T-helper 2 cell (primary cell): ENCODE measurements at places on chromosomes 4 and X.

GRCh38 chr4:8227201-8227770, 28.2 kb downstream of the SH3TC1 start:
- no peak for DNase-seq

GRCh38 chr4:2570551-2571222, 34.2 kb downstream of the FAM193A start:
- no peak for DNase-seq

DNA sequence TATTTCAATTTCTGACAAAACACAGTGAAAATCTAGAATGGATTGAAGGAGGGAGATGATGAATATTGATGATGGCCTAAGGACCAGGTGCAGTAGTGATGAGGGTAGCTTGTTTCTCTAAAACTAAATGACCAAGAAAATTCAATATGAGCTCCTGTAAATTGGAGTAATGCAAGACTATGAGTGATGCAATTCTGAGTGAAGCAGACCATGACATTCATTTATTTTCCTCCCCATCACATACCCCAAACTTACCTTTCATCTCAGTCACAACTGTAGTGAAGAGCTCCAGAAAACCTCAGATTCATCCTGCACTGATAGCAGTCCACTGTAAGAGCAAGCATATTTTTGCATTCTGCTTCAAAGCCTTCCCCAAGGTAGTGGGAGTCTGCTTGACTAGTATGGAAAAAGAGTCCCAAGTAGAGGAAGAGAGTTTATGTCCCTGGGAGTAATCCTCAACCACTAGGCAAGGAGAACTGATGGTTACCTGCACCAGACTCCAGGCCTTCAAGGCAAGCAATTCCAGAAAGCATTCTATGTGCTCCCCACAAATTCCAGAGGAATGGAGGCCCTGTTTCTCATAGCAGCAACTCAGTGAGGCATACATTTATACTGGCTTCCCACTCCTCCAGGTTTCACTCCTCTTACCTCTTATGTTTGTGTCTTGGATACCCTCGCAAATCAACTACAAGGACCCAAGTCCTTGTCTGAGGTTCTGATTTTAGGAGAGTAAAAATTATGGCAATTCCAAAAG, 47.2 kb downstream of the CXCL1 start:
- DNase-seq: no peak

DNA sequence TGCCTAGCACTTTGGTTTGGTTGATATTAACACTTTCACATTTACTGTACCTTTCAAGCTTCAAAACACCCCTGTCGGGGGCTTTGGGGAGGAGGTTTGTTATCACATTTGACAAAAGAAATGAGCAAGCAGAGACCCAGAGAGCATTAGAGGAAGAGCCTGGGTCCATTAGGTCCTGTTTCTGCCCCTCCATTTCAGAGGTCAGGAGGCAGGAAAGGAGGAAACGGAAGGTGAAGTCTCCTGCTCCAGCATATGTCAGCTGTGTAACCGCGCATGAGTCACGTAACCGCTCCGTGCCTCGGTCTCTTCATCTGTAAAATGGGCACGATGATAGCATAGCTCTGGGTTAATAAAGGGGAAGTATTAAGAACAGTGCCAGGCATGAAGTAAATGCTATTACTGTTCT, 201.9 kb upstream of the BCOR start:
- DNase-seq: no peak

DNA sequence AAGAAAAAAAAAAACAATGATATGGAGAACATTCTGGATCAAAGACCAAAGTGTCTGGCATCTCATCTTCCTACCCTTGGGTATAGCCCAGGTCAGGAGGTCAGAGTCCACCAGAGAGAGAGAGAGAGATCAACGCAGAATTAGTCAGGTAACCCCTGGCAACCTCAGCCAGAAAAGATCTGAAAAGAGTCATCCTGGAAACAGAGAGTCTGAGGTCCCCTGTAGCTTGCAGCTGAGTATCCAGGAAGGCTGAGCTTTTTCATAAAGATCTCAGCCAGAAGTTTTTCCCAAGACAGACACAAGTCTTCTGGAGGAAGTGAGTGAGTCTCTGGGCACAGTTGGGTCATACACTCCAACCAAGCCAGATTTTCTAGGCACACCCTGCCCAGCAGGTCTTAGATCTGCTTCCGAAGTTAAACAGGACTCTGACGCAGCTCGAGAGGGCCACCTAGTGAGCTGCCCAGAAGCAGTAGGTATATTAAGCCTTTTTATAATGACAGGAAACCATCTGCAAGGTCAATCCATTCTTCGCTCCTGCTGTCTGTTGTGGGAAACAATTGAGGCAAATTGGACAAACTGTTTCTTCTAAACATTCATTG, 35.7 kb downstream of the ACE2 start:
- DNase-seq: no peak

DNA sequence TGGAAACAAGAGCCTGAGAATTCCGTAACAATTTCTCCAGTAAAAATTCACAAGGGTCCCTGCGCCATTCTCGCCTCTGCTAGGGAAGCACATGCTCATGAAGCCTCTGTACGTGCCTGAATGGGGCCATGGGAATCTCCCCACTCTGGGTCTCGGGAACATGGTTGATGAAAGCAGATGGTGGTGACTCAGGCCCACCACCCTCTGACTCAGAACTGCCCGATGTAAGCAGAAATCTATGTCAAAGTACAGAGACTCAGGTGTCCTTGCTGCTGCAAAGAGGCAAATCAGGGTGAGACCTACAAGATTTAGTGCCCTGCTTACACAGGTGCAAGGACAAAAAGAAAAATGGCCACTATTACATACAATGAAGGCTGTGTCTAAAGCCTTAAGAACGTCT, 65.0 kb downstream of the SCD5 start:
- DNase-seq: no peak

DNA sequence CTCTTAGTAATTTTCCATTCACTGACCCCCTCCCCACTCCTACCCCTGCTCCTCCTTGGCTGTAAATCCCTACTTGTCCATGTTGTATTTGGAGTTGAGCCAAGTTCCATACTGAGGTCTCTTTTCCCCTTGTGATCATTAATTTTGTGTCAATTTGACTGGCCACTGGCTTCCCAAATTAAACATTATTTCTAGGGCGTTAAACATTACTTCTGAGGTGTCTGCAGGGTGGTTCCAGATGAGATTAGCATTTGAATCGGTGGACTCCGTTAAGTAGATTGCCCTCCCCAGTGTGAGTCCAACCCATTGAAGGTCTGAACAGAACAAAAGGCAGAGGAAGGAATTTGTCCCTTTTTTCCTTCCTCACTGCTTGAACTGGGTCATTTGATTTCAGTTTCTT, 25.7 kb downstream of the SLC39A8 start:
- DNase-seq: no peak

DNA sequence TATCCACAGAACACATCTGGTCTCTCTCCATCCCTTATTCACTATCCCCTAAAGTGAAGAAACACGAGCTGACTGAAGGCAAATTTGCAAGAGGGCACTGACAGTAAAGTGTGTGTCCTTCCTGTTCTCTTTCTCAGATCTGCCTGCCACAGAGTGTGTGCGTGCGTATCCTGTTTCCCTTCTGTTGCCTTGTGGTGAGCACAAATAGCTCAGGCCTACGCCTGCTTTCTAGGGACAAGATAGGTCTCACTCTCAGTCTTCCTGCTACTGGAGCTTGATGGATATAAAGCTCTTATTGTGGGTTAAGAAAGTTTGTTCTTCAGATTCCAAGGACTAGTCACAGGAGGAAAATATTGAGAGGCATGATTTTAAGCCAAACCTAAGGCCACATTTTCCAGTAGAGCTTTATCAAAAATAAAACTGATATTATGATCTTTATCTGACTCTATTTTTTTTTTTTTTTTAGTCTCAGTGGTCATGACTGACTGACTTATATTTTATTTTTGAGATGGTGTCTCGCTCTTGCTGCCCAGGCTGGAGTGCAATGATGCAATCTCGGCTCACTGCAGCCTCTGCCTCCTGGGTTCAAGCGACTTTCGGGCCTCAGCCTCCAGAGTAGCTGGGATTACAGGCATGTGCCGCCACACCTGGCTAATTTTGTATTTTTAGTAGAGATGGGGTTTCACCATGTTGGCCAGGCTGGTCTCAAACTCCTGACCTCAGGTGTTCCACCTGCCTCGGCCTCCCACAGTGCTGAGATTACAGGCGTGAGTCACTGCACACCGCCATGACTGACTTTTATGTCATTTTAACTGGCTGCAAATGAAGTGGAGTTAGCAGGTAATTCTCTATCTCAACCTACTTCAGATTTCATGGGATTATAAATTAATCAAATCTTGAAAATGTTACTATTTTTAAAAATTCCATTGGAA, 140.3 kb upstream of the SH3RF1 start:
- no peak for DNase-seq

GRCh38 chr4:40881096-40881495, 131.3 kb downstream of the NSUN7 start:
- DNase-seq: no peak

GRCh38 chr4:142846108-142846728, at the start of gene INPP4B:
INPP4B (minus strand) TSS chr4:142846301.
- peak; percentile 22 for DNase-seq

DNA sequence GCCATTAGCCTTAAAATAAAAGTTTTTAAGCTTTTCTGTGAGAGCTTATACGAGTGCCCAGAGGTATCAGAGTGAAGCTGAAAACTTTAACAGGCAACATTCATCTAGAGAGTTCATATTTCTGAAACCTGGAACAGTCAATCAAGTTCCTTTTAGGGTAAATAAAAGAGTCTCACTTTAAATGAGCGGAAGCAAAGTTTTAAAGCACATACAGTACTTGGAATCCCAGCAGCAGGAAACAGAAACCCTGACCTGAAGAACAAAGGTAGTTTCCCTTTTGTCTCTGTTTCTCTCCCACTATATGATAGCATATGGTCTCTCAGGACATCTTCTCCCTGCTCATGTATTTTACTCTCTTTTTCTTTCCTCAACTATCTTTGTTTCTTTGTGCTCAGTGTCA, 153.0 kb downstream of the ASB9 start:
- no peak for DNase-seq

GRCh38 chr4:140266958-140267568, 106.4 kb upstream of the SCOC start:
- DNase-seq: no peak

DNA sequence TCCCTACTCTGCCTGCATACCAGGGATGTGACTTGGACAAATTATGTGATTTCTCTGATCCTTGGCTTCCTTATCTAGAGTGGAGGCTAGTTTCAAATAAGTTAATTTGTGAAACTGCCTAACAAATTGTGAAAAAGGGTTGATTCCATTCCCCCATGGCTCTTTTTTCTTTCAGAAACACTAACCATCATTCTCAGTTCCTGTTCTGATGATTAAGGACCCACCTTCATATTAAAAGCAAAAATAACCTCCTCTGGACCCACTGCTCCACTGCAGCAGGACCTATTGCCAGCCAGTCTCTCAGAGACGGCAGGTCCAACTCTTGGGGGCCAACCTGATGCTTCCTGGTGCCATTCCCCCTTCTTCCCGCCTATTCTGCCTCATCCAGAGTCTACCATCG, 4.5 kb upstream of the ANXA5 start:
- DNase-seq: no peak

GRCh38 chrX:19549838-19550237, 34.5 kb upstream of the MAP3K15 start:
- no peak for DNase-seq

- no peak for DNase-seq
These were observed 49.5 kb downstream of the HS6ST2 start for GRCh38 chrX:132908891-132909290.

DNA sequence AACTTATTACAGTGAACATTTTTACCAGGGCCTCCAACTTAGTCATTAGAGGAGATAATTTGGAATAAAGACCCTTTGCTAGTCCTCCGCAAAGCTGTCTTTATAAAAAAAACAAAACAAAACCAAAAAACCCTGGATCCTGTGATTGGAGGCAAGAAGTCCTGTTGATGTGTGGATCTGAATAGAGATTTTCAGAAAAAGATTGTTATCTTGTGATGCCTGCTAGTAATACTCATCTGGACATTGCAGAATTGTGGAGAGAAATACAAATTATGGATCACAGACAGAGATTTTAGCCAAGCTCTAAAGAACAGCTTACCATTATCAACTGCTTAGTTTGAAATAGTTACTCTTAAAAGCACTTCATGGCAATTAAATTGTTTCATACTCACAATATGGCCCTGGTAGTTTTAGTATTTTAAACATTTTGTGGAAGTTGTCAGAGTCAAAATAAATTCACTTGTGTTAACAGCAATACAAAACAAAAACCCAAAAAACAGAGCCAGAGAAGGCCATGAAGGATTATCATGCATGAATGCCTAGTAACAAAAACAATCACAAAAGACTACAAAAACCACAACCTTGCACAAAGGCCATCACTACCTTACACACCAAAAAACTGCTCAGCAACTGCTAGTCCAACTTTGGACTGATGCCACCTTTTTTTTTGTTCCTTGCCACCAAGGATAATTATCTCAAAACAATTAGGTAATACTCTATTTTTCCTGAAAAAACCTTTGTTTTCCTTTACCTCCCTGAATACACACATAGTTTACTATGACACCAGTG, 514.5 kb upstream of the SLIT2 start:
- DNase-seq: no peak

DNA sequence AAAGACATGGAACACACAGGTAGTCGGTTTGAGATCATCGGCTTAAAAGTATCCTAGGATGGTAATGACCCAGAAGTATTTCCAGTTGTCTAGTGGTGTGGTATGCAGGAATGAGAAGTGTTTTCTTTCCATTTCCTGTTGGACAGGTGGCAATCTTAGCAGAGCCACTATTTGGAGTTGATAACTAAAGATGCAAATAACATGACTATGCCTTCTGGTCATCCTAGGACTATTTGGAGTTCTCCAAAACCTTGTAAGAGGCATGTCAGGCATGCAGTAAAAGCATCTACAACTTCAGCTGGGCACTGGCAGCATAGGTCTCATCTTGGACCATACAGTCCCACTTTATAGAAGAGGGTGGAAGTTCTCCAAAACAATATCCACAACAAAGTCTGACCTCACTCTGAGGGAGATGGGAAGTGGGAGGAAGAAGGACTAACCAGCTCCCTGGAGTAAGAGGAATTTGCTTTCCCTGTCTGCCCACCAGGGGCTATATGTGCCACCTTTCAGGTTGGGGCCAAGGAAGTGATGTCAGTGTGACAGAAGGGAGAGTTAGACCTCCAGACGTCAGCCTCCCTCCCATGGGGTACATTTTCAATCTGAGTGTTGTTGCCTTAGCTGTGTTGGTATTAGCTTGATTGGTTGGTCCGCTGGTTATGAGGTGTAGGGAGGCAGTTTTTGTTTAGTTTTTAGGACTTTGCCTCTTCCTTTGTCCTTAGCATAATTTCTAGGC, 101.2 kb upstream of the MYOZ2 start:
- no peak for DNase-seq

GRCh38 chr4:177006331-177006730, 213.6 kb upstream of the VEGFC start:
- DNase-seq: no peak

DNA sequence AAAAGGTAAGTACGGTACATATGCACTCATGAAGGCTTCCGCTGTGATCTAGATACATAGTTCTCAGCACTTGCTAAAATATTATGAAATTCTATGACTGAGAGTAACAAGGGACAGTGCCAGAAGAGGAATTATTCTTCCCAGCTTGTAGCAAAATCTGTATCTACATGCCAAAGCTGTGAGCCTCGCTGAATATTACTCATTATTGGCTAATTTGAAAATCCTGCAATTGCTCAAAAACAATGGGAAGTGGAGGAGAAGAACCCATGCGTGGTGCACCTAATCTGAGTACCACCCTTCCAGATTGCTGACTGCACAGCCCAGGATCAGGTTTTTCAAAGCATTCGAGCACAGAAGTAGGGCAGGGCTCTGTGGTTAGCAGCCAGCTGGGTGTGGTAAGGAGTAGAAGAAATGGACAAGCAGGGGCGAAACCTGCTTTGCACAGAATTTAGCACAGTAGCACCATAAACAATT, 17.4 kb upstream of the PDCL2 start:
- no peak for DNase-seq
